ENCODE measurements at places on chromosomes 11 and 22.

DNA sequence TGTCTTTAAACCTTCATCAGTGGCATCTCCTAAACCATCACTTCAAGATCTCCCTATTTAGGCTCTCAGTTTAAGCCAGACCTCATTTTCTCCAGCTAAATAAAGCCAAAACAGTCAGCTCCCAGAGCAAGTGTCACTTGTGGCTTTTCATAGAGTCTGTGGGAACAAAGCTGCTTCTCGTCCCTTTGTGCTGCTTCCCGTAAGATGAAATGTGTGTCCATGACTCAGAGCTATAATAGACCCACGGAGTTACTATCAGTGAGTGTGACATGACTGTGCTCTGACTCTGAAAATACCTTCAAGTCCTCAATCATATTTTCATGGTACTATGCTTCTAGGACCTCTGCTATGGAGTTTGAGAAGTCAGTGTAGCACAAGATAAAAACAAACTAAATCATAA lies 57.3 kb upstream of the SLN start:
- DNase-seq, result peak; percentile 20

- no peak for DNase-seq
Measured at GRCh38 chr11:7514099-7514591, 346 bp downstream of the PPFIBP2 start.

DNA sequence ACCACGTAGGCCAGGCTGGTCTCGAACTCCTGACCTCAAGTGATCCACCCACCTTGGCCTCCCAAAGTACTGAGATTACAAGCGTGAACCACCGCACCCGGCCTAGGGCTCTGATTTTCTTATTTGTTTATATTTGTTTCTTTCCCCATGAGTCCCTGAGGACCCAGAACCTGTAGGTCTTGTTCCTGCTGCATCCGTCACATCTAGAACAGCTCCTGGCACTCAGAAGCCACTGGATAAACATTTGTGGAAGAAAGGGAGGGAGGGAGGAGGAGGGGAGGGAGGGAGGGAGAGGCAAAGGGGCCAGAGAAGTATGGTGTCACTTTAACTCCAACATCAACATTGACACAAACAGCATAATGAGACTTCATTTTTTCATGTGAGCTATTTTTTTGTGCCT lies 67.7 kb downstream of the CELSR1 start:
- DNase-seq, result no peak

DNA sequence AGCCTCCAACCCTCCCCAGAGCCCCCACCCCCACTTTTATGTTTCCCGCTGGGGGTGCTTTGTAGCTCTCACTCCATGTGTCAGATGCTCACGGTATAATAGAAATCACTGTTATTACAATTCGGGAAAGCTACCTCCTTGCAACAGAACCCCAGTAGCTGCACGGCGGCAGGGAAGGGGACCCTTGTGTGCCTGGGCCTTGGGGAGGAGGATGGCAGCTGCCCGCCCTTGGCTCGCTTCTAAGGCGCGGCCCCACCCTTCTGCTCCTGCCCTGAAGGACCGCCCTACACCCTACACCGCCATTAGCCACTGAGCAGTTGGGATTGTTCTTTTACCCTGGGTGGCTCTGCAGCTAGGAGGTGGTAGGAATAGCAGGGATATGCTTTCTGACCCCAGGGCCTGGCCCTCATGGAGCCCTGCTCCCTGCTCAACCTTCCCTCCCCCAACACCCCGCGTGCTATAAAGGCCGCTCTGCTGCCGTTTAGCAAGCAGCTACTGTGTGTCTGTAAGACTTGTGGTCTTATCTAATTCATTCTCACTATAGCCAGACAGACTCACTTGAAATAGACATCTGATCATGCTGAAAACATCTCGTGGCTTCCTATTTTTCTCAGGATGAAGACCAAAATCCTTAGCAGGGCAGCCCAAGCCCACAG lies 219.7 kb downstream of the CEP164 start:
- DNase-seq, result no peak

GRCh38 chr11:14444441-14445189 lies 55.0 kb downstream of the COPB1 start:
- DNase-seq, result no peak

GRCh38 chr22:20567371-20567847 lies 60.0 kb downstream of the MED15 start:
- peak; percentile 76 for DNase-seq

- no peak for DNase-seq
Measured at GRCh38 chr22:20922141-20922751, 5.0 kb downstream of the CRKL start.

DNA sequence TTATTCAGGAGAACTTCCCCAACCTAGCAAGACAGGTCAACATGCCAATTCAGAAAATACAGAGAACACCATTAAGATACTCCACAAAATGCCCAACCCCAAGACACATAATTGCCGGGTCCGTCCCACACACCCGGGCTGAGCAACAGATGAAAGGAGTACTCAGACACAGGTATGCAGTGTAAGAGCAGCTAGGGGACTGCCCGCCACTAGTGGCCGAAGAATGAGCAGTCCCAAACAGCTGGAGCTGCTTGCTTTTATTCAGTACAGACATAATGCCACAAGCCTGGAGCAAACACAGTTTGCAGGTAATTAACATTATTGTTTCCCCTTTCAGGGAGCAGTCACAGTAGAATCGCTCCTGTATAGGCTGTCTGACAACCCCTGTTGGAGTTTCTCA lies 364.6 kb downstream of the LUZP2 start:
- DNase-seq, result no peak

- peak; percentile 37 for DNase-seq
Measured at GRCh38 chr11:110435780-110436717, 6.3 kb downstream of the FDX1 start.

GRCh38 chr11:105696000-105696399 lies 86.1 kb downstream of the GRIA4 start:
- DNase-seq, result no peak

DNA sequence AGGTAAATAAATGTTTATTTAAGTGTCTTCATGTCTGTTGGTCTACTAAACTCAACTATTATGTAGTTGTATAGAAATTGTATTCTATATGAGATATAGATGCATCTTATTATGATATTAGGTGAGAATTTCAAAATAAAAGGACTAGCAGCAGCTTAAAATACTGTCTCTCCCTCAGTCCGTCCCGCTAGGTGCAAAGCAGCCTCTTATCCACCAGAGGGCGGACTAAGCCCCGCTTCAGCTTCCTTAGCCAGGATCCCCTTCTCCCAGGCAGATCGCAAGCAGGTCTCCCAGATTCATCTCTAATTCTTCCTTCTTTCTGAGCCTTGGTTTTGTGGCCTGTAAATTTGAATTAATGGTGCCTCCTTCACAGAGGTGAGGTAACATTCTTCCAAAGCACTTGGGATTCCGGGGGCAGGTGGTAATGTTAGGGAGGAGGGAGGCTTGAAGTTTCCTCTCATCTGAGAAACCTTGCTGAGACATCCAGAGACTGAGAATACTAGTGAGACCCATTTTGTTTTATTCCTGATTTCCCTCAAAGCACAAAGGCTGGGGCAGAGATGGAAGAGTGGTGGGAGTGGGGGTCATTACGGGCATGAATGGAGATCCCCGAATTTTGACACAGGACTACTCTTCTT lies 13.5 kb upstream of the INSC start:
- peak; percentile 51 for DNase-seq

DNA sequence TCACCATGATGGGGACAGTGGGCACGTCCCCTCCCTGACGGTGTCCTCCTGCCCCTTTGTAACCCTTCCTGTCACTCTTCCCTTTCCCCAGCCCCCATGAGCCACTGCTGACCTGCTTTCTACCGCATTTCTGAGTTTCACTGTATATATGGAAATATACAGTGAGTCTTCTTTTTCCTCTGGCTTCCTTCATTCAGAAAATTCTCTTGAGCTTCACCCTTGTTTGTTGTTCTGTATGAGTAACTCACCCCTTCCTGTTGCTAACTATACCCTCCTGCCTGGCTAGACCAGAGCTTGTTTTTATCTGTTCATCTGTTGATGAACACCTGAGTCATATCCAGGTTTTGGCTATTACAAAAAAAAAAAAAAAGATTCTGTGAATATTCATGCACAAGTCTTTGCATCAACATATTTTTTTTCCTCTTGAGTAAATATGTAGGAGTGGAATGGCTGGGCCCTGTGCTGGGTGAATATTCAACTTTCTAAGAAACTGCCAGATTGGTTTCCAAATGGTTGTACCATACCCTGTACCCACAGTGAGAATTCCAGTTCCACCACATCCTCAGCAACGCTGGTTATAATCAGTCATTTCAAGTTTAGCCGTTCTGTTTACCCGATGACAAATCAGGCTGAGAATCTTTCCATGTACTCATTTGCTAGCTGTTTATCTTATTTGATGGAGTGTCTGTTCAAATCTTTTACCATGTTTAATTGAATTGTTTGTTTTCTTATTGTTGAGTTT lies 62.0 kb downstream of the IGF2 start:
- DNase-seq, result peak; percentile 84

DNA sequence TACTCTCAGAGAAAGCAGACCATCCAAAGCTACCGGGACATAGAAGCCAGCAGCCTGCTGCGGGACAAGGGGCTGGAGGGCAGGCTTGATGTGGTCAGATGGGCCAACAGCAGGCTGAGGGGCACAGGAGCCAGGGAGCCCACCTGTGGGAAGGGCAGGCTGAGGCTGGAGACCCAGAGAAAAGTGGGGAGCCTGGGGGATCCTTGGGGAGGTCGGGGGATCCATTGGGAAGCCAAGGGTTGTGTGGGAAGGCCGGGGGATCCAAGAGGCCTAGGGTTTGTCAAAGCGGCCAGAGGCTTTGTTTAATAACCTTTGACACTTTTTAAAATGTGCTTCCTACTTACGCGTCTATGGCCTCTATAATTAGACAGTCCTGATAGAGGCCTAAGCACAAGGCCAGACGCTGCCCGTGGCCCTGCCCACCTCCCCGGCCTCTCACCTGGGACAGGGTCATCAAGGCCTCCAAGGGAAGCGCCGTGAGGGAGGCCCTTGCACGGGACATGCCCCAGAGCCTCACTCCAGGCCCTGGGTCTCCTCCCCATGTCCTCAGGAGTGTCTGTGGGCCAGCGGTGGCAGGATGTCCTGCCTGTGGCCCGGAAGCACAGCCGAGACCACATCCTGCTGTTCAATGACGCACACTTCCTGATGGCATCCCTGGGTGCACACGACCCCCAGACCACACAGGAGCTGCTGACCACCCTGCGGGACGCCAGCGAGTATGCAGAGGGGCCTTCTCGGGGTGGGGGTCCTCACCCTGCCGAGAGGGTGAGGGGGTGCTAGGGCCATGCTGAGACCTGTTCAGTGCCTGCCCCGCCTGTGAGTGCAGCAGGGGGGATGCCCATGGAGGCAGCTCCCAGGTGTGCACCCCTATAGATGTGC lies 8.6 kb upstream of the GTSE1 start:
- no peak for DNase-seq

GRCh38 chr22:32319861-32320406 lies 37.7 kb upstream of the RFPL3 start:
- DNase-seq, result no peak

DNA sequence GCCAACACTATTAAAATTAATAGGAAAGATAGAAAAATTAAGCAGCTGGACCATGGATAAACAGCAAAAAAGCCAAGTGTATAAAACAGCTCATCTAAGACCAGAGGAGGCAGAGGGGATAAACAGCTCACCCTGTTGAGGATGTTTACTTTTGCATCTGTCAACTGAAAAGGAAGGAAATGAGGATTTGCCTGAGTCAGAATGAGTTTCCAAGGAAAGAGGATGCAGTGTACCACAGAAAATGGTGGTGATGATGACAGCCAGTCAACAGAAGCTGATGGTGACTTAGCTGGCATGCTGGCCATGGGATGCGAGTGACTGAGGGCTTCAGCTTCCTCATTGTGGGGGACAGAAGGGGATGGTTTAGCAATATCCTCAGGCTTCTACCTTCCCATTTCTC lies 183.5 kb downstream of the KIRREL3 start:
- no peak for DNase-seq

DNA sequence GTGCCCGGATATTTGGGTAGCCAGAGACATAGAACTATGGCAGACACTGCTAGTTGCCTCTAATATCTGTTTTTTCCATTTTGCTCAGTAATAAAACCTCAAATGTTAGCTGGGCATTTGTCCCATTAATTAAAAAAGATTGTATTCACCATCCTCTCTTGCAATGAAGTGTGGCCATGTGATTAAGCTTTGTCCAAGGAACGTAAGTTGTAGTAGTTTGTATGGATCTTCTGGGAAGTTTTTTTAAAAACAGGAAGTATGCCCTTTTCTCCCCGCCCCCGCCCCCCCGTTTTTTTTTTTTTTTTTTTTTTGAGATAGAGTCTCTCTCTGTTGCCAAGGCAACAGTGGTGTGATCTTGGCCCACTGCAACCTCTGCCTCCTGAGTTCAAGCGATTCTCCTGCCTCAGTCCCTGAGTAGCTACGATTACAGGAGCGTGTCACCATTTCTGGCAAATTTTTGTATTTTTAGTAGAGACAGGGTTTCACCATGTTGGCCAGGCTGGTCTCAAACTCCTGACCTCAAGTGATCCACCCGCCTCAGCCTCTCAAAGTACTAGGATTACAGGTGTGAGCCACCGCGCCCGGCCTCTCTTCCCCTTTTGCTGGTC lies 1.7 kb upstream of the TMEM135 start:
- DNase-seq, result no peak

DNA sequence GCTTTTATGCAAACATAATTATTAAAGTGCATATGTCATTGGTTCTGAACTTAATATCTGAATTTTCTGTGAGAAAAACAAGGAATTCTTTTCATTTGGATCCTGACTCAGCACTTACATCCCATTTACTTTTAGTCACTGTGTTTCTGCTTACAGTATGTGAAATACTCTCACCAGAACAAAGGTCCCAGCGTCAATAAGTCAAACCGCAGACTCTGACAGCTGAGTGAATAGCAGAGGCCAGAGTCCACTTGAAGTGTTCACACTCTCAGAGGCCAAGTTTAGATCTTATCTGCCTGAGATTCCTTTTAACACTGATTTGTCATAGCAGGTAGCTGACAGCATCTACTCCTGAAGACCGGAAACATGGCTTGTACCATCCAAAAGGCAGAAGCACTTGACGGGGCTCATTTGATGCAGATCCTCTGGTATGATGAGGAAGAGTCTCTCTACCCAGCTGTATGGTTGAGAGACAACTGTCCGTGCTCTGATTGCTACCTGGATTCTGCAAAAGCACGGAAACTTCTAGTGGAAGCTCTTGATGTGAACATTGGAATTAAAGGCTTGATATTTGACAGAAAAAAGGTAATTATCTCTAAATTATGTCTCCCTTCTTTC lies 14.6 kb downstream of the BBOX1 start:
- DNase-seq, result peak; percentile 81

DNA sequence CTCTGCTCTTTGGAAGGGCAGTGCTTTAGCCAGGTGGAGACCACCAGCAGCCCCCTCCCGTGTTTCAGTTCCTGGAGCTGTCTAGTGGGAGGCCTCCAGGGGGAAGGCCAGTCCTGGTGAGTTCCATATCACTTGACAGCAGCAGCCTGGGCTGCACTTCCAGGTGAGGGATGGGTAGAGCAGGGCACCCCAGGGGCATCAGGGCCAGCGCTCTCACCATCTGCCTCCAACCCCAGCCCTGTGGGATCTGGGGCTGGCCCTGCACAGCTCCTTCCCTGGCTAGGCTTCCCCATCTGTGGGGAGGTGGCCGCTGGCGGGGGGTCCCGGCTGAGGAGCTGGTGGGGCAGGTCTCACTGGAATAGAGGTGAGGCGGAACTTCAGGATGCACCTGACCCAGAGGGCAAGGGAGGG lies 60.5 kb downstream of the MORC2 start:
- no peak for DNase-seq

GRCh38 chr11:13290221-13290980 lies 12.8 kb downstream of the BMAL1 start:
- DNase-seq, result no peak

GRCh38 chr11:134741453-134742223 lies 329.6 kb upstream of the B3GAT1 start:
- peak; percentile 44 for DNase-seq

GRCh38 chr11:19903620-19904069 lies 191.0 kb downstream of the NAV2 start:
- peak; percentile 75 for DNase-seq

GRCh38 chr11:3155691-3156258 lies 9.3 kb downstream of the OSBPL5 start:
- peak; percentile 40 for DNase-seq
